ENCODE measurements at places on chromosomes 3 and 15.

GRCh38 chr3:30611613-30612436 lies 5.4 kb downstream of the TGFBR2 start:
- no peak for DNase-seq

DNA sequence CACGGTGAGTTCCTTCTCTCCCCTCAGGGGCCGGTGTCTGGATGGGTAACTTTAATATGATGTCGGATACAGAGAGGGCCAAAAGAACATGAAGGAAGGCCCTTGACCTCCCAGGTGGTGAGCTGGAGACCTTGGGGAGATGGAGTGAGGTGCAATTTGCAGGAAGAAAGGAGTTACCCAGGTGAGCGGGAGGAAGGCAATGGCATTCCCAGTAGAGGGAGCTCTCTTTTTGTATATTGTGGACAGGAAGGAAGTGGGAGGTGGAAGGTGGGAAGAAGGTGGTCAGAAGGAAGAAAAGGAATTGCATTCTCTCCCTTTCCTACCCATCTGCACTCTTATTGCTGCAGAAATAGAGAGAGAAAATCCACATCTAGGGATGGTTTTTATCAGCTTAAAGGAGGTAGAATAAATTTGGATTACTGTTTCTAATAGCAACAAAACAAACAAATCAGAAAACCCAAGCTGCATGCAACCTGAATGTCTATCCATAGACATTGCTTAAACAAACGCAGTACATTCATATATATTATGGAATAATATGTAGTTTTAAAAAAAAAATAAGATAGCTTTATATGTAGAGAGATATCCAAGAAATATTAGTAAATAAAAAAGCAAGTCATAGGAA lies 169.0 kb upstream of the TSC22D2 start:
- DNase-seq: no peak

GRCh38 chr15:101169495-101170071 lies 82.3 kb downstream of the CHSY1 start:
- no peak for DNase-seq

DNA sequence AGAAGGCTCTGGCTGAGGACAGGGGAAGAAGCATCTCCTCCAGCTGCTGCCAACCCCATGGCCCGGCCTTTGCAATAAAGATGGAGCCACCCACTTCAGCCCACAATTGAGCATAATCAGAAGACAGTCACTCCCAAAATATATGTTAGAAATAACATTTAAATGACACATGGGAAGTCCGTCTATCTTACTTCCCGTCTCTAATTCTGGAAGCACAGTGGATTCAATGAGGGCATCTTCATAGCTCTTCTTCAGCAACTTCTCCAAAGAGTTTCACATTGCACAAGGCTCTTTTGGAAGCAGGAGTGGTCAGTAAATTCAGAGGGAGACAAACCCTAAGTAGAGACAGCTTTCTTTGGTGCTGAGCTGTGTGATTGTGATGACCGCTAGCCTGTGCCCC lies 67.0 kb upstream of the SEC61A1 start:
- no peak for DNase-seq

DNA sequence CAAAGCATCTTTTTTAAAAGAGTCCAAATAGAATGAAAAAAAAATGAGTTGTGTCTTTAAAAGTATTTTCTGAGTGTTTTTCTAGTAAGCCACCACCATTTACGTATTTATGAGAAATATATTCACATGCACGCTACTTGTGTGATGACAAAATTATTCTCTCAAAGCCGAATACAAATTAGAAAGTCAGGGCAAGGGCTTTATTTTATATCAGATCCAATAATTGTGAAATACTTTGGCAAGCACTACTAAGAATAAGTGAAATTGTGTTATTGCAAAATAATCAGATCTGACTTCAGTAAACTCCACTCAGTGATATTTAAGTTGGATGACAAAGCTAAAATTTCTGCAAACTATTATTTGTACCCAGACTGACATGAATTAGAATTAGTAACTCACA lies 589.3 kb upstream of the KCNMB2 start:
- DNase-seq: no peak

DNA sequence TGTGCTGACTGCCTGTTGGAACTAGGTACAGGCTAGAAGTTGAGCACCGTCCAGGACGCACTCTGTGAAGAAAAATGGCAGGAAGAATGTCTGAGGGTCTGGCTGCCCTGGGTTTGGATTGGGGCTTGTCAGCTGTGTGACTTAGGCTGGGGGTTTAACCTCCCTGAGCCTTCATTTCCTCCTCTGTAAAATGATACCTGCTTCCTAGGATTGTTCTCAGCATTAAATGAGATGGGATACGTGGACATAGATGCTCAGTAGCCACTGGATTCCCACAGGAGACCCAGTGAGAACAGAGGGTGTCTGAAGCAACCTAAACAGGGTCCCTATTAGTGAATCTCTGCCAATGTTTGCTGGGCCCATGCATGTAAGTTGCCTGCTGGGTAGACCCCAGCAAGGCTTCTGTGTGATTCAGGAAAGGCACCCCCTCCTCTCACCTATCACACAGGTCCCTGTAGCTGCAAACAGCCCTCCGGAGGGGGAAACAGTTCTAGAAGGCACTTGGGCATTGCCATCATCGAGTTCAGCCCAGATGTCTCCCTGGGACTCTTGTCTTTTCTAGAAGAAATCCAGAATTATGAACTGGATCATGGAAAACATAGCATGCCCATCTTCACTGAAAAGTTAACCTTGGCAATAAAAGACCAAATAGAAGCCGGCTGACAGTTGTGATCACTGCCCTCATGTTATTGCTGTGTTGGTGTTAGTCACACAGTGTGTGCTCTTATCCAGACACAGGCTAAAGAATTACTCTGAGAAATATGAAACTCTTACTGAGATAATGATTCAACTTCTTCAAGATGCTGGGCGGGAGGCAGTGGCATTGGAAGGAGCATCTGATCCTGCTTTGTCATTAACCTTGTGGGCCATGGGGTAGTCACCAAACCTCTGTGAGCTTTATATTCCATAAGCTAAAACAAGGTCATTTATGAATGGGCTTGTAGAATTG lies 64.5 kb downstream of the SMAD6 start:
- DNase-seq: no peak

DNA sequence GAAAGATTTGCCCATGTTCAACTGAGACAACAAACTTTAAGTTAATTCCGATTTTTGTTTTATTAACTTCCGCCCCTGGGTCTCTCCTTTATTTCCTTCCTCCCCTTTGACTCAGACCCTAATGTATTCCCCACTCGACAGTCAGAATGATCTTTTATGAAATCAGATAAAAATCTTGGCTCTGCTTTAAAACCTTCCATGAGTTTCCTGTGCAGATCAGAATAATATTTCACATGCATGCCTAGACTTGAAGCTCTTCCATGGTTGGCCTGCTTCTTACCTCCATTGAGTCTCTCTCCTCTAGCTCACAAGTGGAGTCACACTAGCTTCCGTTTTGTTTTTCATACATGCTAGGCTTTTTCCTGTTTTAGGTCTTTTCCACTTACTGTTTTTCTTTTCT lies 116.8 kb upstream of the SPATA16 start:
- no peak for DNase-seq

- no peak for DNase-seq
Measured at GRCh38 chr3:40827942-40828688, 303.4 kb downstream of the ZNF621 start.

DNA sequence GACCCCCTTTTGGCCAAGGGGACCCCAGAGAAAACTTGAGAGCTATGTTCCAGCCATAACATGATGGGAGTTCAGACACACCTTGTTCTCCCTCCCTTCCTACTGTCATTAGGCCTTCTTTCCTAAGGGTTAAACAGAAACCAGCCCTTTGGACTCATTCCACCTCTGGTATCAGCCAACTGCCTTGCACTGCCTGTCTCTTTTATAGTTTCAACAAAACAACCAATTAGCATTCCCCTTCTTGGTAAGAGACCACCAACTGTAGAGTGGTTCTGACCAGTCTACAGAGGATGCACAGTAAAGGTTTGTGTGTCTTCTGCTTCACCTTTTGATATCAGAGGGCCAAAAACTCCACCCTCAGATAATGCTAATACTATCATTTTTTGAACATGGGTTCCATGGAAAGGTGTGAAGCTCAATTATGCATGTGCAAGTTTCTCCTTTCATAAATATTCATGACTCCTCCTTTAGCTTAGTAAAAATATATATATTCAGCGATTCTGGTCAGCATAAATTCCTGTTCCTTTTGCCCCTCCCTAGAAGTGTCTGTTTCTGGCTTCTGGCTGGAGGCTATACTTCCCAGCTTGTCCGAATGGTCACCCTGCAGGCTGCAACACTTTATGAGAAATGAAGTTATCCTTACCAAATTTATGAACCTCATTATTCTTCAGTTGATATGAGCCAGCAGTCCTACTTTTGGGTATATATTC lies 55.9 kb downstream of the SERP1 start:
- no peak for DNase-seq

DNA sequence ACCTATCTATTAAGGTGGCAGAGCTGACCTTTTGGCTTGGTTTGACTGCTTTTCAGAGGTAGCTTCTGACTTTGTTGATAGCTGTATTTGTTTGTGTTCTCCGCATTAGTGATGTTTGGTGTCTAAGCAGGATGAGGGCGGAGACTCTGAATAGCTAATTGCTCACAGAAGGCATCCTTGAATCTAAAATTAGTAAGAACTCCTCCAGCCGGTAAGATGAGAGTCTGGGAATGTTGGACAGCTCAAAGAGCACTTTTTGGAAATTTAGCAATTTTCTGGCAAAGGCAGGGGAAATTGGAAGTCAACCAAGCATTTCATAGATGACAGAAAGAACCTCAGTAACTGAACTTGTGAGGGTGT lies 174.1 kb downstream of the KLHL25 start:
- DNase-seq: no peak

DNA sequence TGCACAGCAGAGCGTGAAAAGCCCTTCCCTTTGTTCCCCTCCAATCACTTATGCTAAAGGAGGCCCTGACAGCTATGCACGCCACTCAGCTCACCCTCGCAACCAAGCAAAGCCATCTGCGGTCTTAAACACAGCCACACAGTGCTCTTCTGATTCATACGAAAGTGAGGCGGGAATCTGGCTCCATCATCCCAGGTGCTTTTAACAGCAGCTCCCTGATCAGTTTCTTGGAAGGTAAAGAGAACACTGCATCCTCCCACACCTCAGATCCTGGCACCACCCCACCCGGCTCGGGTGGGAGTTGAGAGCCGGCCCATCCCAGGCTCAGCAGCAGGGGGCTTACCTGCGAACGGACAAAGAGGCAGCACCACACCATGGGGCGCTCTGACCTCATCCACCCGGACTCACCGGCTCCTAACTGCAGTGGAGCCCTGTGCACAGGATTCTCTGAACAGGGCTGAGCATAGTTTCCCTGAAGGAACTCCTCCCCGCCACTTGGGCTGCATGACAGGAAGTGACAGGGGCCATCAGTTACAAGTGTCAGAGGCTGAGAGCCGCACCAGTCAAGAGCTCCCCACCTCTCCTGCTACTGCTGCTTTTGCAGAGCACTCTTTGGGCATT lies 114.3 kb upstream of the ARHGEF3 start:
- peak; percentile 59 for DNase-seq

GRCh38 chr3:197169028-197169427 lies 129.4 kb downstream of the DLG1 start:
- DNase-seq: no peak

GRCh38 chr3:42756681-42757213 lies 16.3 kb downstream of the CCDC13 start:
- no peak for DNase-seq

DNA sequence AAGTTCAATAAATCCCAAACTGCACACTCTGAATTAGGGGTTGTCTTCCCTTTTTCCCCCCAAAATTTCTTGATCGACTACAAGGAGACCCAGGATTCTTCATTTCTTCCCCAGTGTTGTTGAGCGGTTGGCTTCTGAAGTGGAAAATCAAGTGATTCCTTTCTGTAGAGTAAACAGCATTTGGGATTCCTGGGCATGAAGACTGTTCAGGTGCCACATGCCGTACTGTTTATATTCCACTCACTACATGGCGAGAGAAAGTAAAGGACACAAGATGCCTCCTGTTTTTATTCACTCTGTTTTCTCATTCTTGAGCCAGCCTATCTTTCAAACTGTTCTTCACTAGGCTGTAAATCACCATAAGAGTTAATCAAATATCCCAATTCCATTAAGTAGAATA lies 12.6 kb downstream of the FSTL1 start:
- DNase-seq: no peak

DNA sequence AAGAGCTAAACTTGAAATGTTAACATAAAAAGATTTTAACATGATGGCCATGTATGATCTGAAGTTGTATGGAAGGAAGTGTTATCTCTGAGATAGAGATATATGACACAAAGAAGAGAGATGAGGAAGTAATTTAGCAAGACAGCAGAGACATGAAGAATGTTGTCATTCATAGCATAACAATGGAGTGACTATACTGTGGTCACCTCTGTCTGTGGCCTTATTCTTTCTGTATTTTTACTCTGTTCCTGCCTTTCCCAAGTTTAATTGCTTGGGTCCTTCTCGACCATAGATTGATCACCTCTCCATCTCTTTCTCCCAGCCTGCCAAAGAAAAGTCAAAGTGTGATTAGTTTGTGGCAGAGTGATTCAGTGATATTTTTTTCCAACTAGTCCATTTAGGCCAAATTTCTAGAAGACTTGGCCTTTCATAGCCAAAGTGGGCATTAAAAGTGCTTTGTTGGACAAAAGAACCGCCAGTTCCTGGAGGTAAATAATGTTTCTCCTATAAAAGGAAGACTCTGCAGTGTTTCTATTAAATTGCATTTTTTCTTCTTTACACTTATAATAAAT lies 711.9 kb downstream of the CADM2 start:
- DNase-seq: no peak

DNA sequence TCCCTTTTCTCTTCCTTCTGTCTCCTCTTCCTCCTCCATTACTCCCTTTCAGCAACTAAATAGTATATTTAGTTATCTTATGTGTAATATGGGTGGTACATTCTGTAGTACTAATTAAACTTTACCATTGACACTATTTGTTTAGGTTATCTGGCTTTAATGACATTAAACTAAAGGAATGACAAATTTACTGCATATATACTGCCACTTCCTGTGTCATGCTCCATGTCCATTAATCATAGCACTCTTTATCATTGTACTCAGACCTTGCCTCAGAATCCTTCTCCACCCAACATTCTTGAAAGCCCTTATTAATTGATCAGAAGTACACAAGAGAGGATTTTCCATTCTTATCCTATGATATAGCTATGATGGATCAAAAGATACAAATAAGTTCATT lies 244.2 kb downstream of the NAALADL2 start:
- DNase-seq: no peak

- DNase-seq: no peak
Measured at GRCh38 chr3:195015021-195015420, 255.9 kb downstream of the XXYLT1 start.

GRCh38 chr3:165983284-165983683 lies 146.1 kb upstream of the BCHE start:
- no peak for DNase-seq
